GM23338 (cell line): ENCODE measurements at places on chromosomes 7 and 10. TPM values are rescaled to one million over a fixed set of nuclear protein-coding genes. Genes with fewer than 3 reads are reported as not detected.

DNA sequence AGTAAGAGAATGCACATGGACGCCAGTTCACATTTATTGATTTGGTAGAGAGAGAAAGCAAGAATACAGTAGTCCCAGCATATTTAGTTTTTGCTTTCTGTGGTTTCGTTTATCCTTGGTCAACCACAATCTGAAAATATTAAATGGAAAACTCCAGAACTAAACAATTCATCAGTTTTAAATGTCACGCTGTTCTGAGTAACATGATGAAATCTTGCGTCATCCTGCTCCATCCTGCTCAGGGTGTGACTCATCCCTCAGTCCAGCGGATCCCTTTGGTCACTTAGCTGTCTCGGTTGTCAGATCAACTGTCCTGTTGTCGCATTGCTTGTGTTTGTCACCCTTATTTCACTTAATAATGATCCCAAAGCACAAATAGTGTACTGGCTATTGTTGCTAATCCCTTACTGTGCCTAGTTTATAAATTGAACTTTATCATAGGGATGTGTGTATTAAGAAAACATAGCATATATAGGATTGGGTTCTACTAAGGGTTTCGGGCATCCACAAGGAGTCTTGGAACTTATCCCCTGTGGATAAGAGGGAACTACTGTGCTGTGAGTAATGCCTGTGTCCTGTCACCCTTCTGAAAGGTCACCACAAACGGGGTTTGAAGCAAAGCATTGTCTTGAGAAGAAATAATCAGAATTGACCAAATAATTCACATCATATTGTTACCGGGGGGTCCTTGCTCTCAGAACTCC lies 73.6 kb downstream of the OTUD1 start:
- DNase-seq, result no peak

GRCh38 chr10:80513106-80513505 lies 24.6 kb upstream of the SH2D4B start:
- no peak for DNase-seq

DNA sequence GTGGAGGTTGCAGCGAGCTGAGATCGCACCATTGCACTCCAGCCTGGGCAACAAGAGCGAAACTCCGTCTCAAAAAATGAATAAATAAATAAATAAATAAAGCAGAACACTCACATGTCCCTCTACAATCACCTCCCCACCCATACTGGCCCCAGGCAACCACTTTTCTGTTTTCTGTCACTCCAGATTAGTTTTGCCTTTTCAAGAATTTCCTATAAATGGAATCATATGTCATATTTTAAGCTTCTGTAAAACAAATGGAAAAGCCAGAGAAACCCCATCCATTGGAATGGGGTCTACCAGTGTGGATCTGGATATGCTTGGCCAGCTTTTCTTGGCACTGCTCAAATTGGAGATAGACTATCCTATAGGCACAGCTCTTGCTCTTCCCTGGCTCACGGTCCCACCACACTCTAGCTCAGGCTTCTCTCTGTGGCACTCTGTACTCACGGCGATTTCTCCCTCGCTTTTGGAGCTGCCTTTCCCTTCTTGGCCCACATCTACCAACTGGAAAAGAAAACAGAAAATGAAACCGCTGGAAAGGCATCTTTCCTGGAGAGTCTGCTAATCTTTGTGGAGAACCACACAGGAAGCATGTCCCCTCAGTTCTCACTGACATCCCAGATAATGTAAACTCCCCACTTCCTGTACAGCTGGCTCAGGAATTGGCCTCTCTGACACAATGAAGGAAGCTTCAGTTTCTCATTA lies 210.1 kb downstream of the JCAD start:
- no peak for DNase-seq

DNA sequence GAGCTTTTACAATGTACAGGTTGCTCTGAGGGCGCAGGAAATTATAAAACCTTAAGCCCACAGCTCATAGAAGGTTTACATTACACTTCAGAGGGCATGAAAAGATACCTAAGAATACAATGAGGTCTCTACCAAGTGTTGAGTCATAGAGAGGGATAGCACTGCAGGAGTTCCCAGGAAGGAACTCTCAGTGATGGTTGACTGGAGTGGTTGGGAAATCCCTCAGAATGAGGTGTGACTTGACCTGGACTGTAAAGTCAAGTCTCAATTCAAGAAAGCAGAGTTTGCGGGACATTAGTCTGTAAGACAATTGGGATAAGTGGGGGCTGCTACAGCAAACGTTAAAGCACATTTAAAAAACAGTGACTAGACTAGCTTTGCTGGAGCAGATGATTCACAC lies 21.9 kb downstream of the TNKS2 start:
- no peak for DNase-seq

GRCh38 chr10:125038637-125039036 lies 96.7 kb downstream of the ZRANB1 start:
- DNase-seq, result peak; percentile 67

- DNase-seq, result peak; percentile 65
These were observed at the start of gene DLG5 for GRCh38 chr10:77926566-77927401. Gene DLG5 (minus strand): TSS chr10:77926755. CDS start chr10:77926520, 235 bp downstream.

- DNase-seq, result no peak
These were observed 124.3 kb downstream of the NRCAM start for GRCh38 chr7:108331971-108332370.

Gene PCLO
- total RNA-seq, result 6.4 and 7.4 TPM in 2 replicates

Gene IGF2BP3
- total RNA-seq, result 183 and 209 TPM in 2 replicates

- no peak for DNase-seq
These were observed 10.7 kb downstream of the CEP41 start for GRCh38 chr7:130430115-130430514.

GRCh38 chr10:3502673-3503072 lies 282.3 kb downstream of the KLF6 start:
- DNase-seq, result peak; percentile 38

Gene AFAP1L2
- 6.5 and 7.3 TPM in 2 replicates for total RNA-seq

GRCh38 chr10:97676770-97677581 lies 10.1 kb downstream of the AVPI1 start:
- peak; percentile 75 for DNase-seq
